Caki2 (cell line): ENCODE measurements at places on chromosomes 12 and 14. TPM values are rescaled to one million over a fixed set of nuclear protein-coding genes. Genes with fewer than 3 reads are reported as not detected.

DNA sequence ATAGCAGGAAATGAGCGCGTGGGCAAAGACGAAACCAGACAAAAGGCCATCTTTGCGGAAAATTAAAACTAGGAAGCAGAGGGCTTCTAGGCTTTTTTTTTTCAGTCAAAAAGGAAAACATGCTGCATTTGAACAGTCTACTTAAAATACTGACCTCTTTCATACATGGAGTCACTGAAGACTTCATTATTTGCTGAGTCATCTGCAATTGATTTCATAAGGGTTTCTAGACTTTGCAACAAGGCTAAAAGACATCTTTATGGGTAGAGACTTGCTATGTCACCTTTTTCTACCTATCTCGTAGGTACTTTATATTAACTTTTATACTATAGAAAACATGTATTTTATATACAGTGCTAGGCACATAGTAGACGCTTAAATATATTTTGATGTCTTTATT, 238.4 kb downstream of the TMEM132D start:
- DNase-seq, result no peak

The RTL1 gene
- not detected in 2 replicates for total RNA-seq

- no peak for DNase-seq
Measured at GRCh38 chr12:30420561-30420960, 275.1 kb downstream of the IPO8 start.

DNA sequence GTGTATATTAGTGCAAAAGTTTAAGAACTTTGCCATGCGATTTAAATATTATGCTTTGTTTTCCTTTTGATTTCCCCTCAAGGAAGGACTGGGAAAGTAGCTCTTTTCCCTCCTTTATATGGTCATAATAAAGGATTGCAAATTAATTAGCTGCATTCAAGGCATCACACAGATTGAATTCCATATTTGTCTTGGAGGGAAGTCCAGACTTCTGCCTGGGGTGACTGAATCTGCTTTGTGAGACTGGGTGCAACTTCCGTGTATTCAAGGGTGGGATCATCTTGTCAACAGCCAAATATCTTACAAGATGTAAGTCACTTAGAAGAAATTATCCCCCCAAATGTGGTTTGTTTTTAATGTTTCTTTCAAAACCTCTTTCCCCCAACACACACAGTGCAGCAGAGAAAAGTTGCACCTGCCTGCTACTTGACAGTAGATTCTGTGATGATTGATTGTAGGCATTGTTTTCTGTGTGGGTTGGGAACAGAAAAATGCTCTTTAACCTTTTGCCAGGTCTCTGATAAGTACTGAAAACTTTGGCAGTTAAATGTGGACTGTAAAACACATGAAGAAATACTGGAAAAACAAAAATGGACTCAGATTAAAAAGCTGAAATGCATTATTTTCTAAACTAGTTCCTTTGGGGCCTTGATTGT, 28.4 kb downstream of the STK38L start:
- no peak for DNase-seq

DNA sequence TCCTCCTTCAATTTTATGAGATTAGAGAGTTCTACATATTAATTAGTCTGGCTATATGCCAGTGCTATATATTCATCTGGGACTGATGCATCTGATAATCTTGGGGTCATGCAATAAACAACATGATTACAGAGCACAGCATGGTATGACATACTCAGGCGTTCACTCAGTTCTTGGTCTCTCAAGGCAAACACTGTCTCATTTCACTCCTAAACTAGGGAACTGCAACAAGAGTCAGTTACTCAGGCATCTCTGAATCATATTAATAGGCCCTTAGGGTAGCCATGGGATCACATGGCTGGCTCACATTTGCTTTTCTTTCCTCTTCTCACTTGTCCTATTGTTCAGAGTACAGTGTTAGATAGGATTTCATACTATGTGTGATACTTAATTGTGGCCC, 91.8 kb upstream of the TMEM260 start:
- DNase-seq, result no peak

DNA sequence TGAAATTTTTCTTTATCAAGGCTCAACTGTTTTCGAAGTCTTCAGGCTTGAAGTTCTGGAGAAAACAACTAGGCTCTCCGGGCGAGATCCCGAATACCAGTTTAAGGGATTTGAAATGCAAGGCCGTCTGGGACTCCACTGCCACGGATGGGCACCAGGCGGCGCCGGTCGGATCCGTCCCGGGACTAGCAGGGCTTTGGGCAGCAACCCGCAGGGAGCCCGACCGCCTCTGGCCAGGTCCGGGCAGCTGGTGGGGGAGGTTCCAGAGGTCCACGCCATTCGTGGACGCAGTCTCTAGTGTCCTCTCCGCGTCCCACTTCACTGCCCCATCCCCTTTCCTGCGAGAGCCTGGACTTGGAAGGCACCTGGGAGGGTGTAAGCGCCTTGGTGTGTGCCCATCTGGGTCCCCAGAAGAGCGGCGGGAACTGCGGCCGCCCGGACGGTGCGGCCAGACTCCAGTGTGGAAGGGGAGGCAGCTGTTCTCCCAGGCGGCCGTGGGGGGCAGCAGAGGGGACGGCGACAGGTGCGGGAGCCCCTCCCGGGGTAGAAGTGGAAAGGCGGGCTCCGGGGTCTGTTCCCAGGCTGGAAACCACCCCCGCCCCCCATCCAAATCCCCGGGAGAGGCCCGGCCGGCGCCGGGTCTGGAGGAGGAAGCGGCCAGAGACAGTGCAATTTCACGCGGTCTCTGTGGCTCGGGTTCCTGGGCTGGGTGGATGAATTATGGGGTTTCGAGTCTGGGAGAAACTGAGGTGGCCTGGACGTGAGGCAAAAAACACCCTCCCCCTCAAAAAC, 838 bp upstream of the ERBB3 start:
- peak; percentile 92 for DNase-seq

- DNase-seq, result peak; percentile 42
Measured at GRCh38 chr12:132243596-132244310, 85.6 kb downstream of the GALNT9 start.

The FAR2 gene
- not detected in 2 replicates for total RNA-seq

The AMIGO2 gene
- total RNA-seq, result 141 and 155 TPM in 2 replicates

GRCh38 chr14:71354801-71355200, 447.5 kb downstream of the PCNX1 start:
- no peak for DNase-seq

DNA sequence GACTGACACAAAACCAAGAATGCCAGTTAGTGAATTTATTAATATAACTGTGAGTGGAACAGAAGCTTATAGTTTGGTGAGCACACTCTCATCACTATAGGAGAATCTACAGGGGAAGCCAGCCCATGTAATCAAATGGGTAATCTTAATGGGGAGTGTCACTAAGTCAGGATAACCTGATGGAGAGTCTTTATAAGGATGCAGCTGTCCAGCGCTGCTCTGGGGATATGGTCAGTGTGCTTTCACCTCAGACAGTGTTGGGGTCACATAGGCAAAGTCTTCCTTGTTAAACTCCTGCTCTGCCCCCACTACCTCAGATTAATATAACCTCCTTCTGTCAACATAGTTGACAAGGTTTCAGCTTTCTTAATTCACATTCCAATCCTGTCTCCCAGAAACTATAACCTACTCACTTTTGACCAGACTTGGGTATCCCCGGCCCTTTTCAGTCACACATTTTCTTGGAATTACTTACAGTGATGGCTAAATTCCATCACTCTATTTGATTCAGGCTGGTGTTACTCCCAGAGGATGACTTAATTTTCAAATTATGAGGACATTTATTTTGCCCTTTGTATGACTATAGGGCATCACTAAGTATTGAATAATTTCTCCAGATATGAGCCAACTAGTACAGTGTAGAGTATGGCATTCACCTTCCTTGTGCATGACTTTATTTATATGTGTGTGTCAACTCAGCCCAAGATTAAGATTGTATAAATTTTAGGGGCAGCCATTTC, 13.2 kb downstream of the STK38L start:
- no peak for DNase-seq

GRCh38 chr12:110615171-110615570, 1.2 kb downstream of the TCTN1 start:
- DNase-seq, result no peak

DNA sequence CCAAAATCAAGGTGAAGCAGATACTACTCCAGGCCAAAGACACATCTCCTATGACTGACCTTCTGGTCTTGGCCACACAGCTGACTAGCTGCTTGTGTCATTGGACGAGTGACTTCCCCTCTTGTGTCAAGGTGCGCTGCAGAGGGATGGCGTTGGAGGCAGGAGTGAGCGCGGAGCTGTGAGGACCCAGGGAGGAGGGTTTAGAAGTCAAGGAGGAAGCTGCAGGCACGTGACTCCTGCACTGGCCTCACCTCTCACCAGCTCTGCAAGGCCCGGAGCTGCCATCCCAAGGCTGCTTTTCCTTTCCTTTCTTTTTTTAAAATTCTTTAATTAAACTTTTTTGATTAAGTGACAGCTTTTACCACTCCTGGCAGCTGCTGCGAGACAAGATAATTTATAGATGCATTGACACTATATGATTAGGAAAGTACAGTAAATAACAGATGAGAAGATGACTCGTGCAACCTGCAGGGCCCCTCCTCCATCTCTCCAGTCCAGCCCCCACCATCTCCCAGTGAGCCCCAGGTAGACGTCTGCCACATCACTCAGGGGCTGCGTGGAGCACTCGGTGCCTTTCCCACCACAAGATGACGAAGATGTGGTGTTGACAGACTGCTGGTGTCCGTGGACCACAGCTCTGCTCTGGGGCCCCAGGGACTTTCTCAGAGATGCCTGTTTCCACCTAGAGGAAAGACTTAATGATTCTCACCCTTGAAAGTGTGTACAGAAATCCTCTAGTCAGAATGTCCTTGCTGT, 350.6 kb downstream of the CACNA1C start:
- DNase-seq, result no peak

The CTSG gene
- not detected in 2 replicates for total RNA-seq

GRCh38 chr14:104253223-104253822, 114.9 kb downstream of the KIF26A start:
- DNase-seq, result no peak

The SERPINA4 gene
- total RNA-seq, result not detected in 2 replicates

DNA sequence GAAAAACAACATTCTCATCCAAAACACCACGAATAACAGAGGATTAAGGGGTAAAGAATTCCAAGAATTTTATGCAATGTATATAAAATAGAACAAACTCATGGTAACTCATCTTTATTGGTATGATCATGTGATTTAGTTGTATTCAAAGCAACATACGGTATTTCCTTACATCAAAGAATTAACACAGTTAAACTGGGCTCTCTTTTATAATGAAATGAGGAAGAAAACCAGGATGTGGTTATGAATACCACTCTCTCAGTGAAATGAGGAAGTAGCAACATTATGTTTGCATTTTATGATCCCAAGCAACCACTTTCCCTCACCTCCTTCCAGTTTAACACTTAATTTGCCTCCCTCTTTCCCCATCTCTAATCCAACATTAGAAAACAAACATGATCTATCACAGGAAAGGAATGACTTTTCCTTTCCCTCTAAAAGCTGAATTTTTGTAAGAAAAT, 22.9 kb downstream of the SPTLC2 start:
- peak; percentile 18 for DNase-seq

The FGF6 gene
- total RNA-seq, result not detected in 2 replicates

GRCh38 chr14:54761835-54762234, 140.8 kb downstream of the GCH1 start:
- no peak for DNase-seq

GRCh38 chr12:89016970-89017778, 335.1 kb downstream of the DUSP6 start:
- peak; percentile 60 for DNase-seq

GRCh38 chr14:78904094-78904493, 733.9 kb downstream of the NRXN3 start:
- DNase-seq, result no peak

The E2F7 gene
- 2.5 and 4.7 TPM in 2 replicates for total RNA-seq

GRCh38 chr14:98916476-98916875, 355.5 kb downstream of the BCL11B start:
- no peak for DNase-seq

The CLEC1B gene
- not detected in 2 replicates for total RNA-seq

DNA sequence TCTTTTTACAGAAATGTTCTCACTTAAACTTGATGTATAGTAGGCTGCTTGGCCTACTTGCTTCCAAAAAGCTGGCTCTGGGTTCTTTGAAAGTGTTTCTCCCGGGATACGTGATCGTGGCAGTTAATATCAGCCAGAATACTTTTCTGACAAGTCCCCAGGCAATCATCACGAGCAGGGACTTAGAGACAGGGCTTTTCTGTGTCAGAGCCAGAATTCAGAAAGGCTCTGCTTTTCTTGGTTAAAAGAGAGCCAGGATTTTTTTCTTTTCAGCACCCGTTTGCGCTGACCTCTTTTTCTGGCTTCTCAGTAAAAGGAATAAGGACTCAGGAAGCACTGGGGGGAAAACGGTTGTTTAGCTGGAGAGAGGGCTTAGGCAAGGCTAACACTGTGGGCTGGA, 57.8 kb upstream of the ARHGAP5 start:
- DNase-seq, result no peak

DNA sequence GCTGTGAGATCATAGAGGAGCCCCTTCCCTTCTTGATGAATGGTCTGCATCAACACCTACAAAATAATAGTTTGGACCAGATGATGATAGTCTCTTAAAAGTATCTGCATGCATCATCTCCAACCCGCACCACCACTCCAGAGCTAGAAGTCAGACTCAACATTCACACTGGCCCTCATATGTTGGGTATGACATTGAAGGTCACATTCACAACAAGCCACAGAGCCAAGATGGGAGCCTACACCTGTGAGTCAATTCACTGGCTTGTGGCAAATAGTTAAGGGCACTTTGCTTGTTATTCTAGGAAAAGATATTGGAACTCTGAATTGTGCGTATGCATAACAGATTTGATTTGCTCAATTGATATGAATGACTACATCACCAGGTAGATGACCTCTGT, 1197.9 kb downstream of the VRK1 start:
- no peak for DNase-seq

The ANP32D gene
- total RNA-seq, result not detected in 2 replicates
